Neural progenitor cell (in vitro differentiated cells): ENCODE measurements at places on chromosomes 3 and 15. TPM values are rescaled to one million over a fixed set of nuclear protein-coding genes. Genes with fewer than 3 reads are reported as not detected.

The NLGN1 gene
- total RNA-seq, result 27.7 and 34.8 TPM in 2 replicates

The ARHGAP11A gene
- total RNA-seq, result 51.1 and 83.9 TPM in 2 replicates

The SAXO2 gene
- 0.06 and 1.4 TPM in 2 replicates for total RNA-seq

The MYRIP gene
- total RNA-seq, result 0.28 and 0.62 TPM in 2 replicates

The NEIL1 gene
- total RNA-seq, result 11.2 and 30.1 TPM in 2 replicates

The CHRD gene
- 2.3 and 6.8 TPM in 2 replicates for total RNA-seq

The MINAR1 gene
- total RNA-seq, result 0.87 and 1.5 TPM in 2 replicates

The PIGZ gene
- total RNA-seq, result 1.2 TPM in 1 of 2 replicates, not detected in the other

The C3orf52 gene
- 2.4 and 4.9 TPM in 2 replicates for total RNA-seq

The TMC3 gene
- total RNA-seq, result 0.09 and 0.13 TPM in 2 replicates

The RBSN gene
- 29.8 and 35.4 TPM in 2 replicates for total RNA-seq

The CHRNB4 gene
- total RNA-seq, result 0.24 and 0.37 TPM in 2 replicates

The AHSG gene
- total RNA-seq, result not detected in 2 replicates

The P2RY12 gene
- not detected in 2 replicates for total RNA-seq

The CD200 gene
- total RNA-seq, result 41.5 and 48.4 TPM in 2 replicates

The GXYLT2 gene
- 1.5 and 3.6 TPM in 2 replicates for total RNA-seq

The GP5 gene
- total RNA-seq, result 0.03 TPM in 1 of 2 replicates, not detected in the other

The CERS3 gene
- 0.15 TPM in 1 of 2 replicates, not detected in the other for total RNA-seq

The GOLGA6D gene
- not detected in 2 replicates for total RNA-seq

The BUB1B gene
- total RNA-seq, result 129 and 167 TPM in 2 replicates

The MASP1 gene
- 0.96 and 3.3 TPM in 2 replicates for total RNA-seq

The ADAMTS17 gene
- 1.1 and 1.5 TPM in 2 replicates for total RNA-seq

The SNX22 gene
- 4.0 and 6.4 TPM in 2 replicates for total RNA-seq

The CCDC54 gene
- not detected in 2 replicates for total RNA-seq

The COL6A5 gene
- total RNA-seq, result not detected in 2 replicates

The APEH gene
- total RNA-seq, result 132 and 160 TPM in 2 replicates

The CNTN4 gene
- total RNA-seq, result 5.1 and 5.2 TPM in 2 replicates

The CHRFAM7A gene
- total RNA-seq, result 0.46 and 1.3 TPM in 2 replicates

The TUSC7 gene
- not detected in 2 replicates for total RNA-seq

The MESP2 gene
- 0.19 TPM in 1 of 2 replicates, not detected in the other for total RNA-seq

The CAMK2N2 gene
- total RNA-seq, result 0.71 TPM in 1 of 2 replicates, not detected in the other

The PCCB gene
- total RNA-seq, result 83.4 and 99.2 TPM in 2 replicates

The ITIH1 gene
- total RNA-seq, result not detected in 2 replicates

The FSIP1 gene
- total RNA-seq, result 2.1 and 2.5 TPM in 2 replicates

The BRK1 gene
- total RNA-seq, result 123 and 133 TPM in 2 replicates

The MYNN gene
- total RNA-seq, result 19.2 and 23.6 TPM in 2 replicates

The DLEC1 gene
- total RNA-seq, result 0.60 and 1.4 TPM in 2 replicates

The LXN gene
- total RNA-seq, result 20.7 and 25.9 TPM in 2 replicates

The GABRG3 gene
- total RNA-seq, result 1.7 and 3.4 TPM in 2 replicates

The GRIP2 gene
- 0.25 TPM in 1 of 2 replicates, not detected in the other for total RNA-seq

The CTSH gene
- total RNA-seq, result 3.5 and 9.0 TPM in 2 replicates

The STAB1 gene
- total RNA-seq, result 0.06 TPM in 1 of 2 replicates, not detected in the other

The SLC24A1 gene
- total RNA-seq, result 6.0 and 10.6 TPM in 2 replicates

The SLC51A gene
- total RNA-seq, result 0.28 TPM in 1 of 2 replicates, not detected in the other

The EOMES gene
- total RNA-seq, result not detected in 2 replicates

The GPR176 gene
- total RNA-seq, result 20.6 and 36.4 TPM in 2 replicates
